ENCODE measurements at places on chromosomes 2 and 18.

DNA sequence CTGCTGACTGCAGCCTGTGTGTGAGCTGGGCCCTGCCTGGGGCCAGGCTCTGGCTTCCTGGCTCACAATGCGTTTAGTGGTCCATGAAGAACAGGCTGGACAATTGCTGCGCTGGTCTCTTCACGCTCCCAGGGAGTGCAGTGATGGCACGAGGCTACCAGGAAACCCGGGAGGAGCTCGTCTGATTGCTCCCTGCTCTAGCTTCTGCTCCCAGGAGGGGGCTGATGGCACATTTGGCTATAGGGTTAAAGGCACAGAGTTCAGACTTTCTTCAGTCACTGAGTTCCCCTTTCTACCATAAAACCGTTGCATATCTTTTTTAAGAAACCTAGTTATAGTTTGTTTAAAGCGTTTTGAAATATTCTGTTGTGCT, 60.1 kb downstream of the KCNF1 start:
- no peak for DNase-seq

DNA sequence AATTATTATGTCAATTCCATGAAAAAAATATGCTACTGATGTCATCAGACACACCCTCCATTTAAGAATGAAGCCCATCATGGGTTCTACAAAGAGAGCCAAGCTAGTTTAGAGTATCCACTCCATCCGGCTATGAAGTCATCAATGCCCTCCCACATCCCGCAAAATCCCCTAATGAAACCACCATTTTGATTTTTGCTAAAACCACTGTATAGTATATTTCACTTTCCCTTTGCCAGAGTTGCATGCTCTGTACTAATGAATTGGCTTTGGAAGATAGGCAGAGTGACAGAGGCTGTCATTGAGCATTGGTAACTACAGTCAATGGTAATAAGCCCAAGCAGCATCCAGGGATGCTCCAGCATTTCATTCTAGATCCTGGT, 118.6 kb downstream of the ANKRD44 start:
- DNase-seq = peak; percentile 41

DNA sequence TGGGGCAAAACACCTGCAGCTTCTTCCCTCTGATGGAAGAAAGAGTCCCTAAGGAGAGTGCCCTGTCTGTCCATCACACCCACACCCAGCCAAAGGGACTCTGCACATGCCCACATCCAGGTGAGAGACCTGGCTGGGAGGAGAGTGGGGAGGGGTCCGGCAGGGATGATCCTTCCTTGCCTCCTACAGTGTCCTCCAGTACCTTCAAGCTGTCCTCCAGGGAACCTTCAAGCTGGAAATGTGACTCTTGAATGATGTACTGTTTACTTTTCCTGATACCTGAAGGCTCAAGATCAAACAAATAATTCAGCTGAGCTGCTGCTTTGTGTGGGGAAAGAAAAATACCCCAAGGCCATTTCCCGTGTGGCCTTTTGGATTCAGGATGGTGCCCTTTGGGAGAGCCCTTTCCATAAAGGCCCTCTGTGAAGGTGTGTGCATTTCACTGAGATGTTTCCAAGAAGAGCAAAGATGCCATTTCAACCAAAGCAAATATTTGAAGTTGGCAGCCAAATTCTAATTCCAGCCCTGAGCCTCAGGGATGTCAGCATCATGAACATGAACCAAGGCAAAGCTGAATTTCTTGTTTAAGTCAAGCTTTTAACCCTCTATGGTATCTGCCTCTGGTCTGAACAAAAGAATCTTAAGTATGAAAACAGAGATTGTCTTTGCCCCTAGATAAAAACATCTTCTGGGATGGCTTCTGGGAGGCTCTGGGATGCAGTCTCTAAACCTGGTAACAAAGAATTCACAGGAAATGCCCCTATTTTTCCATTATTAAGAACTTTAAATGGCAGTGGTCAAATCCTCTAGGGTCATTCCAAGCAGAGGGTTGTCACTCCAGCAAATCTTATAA, 11.1 kb downstream of the EVA1A start:
- DNase-seq = no peak

GRCh38 chr18:12911025-12911928, 27.2 kb upstream of the PTPN2 start:
- peak; percentile 38 for DNase-seq

GRCh38 chr2:100130595-100131391, 11.6 kb downstream of the AFF3 start:
- no peak for DNase-seq
